Stimulated activated CD8-positive, alpha-beta memory T cell treated with anti-CD3 and anti-CD28 coated beads, Interleukin-7, amount 100 ng/mL, for 4 hours (primary cell): ENCODE measurements at places on chromosomes 3 and 15.

DNA sequence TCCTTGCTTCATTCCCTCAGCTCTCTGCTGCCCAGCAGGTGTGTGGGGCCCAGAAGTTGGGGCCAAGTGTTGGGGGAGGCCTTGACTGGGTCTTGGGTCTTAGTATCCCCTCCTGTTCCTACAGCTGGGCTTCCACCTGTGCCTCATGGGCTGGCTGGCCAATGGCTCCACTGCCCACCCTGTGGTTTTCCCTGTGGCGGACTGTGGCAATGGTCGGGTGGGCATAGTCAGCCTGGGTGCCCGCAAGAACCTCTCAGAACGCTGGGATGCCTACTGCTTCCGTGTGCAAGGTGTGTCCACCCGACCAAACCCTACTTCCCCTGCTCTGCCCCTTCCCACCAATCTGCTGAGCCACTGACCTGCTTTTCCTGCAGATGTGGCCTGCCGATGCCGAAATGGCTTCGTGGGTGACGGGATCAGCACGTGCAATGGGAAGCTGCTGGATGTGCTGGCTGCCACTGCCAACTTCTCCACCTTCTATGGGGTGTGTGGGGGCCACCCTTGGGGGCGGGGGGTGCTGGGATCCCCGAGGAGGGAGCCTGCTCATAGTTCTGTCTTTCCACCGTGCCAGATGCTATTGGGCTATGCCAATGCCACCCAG lies 10.9 kb downstream of the NT5DC2 start:
- no peak for DNase-seq

DNA sequence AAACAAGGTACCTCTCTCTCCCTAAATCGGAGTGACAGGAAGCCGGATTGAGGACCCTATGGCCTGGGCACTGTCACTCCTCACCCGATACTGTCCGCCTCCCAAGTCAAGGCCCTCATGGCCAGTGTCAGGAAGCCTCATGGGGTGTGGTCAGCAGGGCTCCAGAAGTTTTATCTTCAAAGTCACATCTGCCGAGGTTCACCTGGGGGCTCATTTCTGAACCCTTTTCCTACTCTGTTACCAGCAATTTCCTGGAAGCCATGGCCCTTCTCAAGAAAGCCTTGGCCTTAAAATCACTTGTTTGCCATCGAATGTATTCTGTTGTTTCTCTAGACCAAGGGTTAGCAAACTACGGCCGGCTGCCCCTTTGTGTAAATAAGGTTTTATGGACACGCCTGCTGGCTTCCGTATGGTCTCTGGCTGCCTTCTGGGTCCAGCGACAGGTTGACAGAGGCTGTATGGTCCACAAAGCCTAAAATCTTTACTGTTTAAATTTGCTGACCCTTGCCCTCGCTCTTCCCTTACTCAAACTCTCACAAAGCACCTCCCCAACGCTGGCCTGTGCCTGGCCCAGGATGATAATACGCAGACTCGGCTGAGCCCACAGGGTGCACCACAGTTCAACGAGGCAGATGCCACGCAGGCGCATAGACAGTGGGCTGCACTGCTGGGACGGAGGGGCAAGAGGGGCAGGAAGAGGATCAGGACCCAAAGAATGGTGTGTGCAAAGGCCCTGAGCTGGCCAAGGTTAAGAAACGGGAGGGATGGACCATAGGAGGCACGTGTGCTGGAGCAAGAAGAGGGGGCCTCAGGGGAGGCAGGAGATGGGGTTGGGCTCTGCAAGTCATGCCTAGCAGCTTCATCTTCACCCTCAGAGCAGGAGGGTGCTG lies 24.7 kb upstream of the DUSP7 start:
- DNase-seq: no peak

- no peak for DNase-seq
Observed at GRCh38 chr15:69853544-69853951, 244.2 kb downstream of the TLE3 start.

DNA sequence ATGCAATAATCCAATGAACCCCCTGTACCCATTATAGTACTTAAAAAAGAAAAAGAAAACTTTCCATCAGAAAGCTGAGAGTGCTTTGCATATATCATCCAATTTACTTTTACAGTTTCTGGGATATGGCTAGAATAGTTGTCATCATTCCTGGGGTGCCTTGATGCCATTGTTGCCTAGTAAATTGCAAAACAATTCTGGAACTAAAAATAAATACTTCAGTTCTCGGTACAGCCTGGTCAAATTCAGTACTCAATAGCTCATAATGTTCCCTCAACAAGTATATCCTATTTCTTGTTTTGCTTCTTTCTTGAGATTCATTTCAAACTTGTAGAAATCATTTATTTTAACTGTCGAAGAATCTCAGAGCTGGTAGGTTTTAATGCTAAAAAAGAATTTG lies 334.7 kb upstream of the MDFIC2 start:
- DNase-seq: no peak

- no peak for DNase-seq
Observed at GRCh38 chr3:156554515-156554841, 439 bp downstream of the SSR3 start.

- no peak for DNase-seq
Observed at GRCh38 chr15:24924621-24925020, 30.2 kb upstream of the SNRPN start.

- DNase-seq: no peak
Observed at GRCh38 chr3:195021692-195022091, 249.3 kb downstream of the XXYLT1 start.

- DNase-seq: no peak
Observed at GRCh38 chr3:31305340-31305739, 227.4 kb upstream of the STT3B start.

DNA sequence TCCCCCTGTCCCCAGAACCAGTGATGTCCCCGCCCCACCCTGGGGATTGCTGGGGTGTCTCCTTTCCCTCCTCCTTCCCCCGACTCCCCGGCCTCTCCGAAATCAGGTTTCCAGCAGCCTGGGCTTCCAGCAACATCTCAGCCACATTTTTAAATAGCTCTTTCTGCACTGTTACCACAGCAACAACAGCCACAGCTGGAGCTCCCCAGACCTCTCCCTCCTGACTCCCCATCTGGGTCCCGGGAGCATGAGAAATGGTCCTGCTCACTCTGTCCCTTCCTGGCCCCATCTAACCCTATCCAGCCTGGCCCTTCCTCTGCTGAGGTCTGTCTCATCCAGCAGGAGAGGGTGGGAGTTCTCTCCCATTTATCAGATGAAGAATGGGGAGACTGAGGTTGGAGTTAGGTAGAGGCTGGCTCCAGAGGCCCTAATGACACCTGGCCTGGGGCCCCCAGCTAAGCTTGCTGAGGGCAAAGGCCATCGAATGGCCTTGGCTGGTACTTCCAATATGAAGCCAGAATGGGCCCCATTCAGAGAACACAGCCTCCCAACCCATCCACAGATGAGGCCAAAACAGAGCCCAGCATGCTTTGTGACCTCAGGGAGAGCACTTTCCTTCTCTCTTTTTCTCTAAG lies 1.5 kb downstream of the CAMK1 start:
- no peak for DNase-seq

- DNase-seq: no peak
Observed at GRCh38 chr3:48038971-48039481, 22.8 kb upstream of the MAP4 start.

GRCh38 chr3:101940521-101941317 lies 91.4 kb downstream of the NFKBIZ start:
- no peak for DNase-seq

- DNase-seq: no peak
Observed at GRCh38 chr3:134970895-134971294, 175.8 kb downstream of the EPHB1 start.
